ENCODE measurements at places on chromosomes 2 and 18. TPM values are rescaled to one million over a fixed set of nuclear protein-coding genes. Genes with fewer than 3 reads are reported as not detected.

GRCh38 chr2:228038967-228039366, 142.5 kb downstream of the SPHKAP start:
- H3K4me1 ChIP-seq, result no peaks in the 10 kb centered on the region
- no peak overlapping the region for H3K27ac ChIP-seq
- no peaks in the 10 kb centered on the region for H3K36me3 ChIP-seq
- DNase-seq, result no peak
- no peak overlapping the region for H3K4me3 ChIP-seq
- no peaks in the 10 kb centered on the region for H3K27me3 ChIP-seq

GRCh38 chr18:778194-778927, 33.7 kb downstream of the YES1 start:
- no peaks in the 10 kb centered on the region for H3K4me1 ChIP-seq
- H3K4me3 ChIP-seq, result no peak overlapping the region
- H3K27me3 ChIP-seq, result no peaks in the 10 kb centered on the region

- no peak overlapping the region for H3K27ac ChIP-seq
- DNase-seq, result no peak
- H3K4me1 ChIP-seq, result no peaks in the 10 kb centered on the region
- H3K4me3 ChIP-seq, result no peak overlapping the region
These were observed 61.5 kb upstream of the L3MBTL4 start for GRCh38 chr18:6476190-6476589.

Gene ZNF521
- total RNA-seq, result 48.0 TPM

Gene TMEM247
- total RNA-seq, result not detected

- H3K27me3 ChIP-seq, result peaks cover 18% of the 10 kb centered on the region
- no peak overlapping the region for H3K4me3 ChIP-seq
- H3K27ac ChIP-seq, result no peak overlapping the region
- peak; percentile 36 for DNase-seq
- H3K36me3 ChIP-seq, result no peaks in the 10 kb centered on the region
These were observed 8.7 kb downstream of the CYP26B1 start for GRCh38 chr2:72138921-72139381.

- H3K36me3 ChIP-seq, result no peaks in the 10 kb centered on the region
- H3K27me3 ChIP-seq, result no peaks in the 10 kb centered on the region
- peaks cover 54% of the 10 kb centered on the region for H3K4me1 ChIP-seq
- peak overlapping the region; percentile 61 for H3K27ac ChIP-seq
- peak; percentile 78 for DNase-seq
These were observed 44.8 kb downstream of the ASAP2 start for GRCh38 chr2:9251154-9252001.

Gene RAD51AP2
- total RNA-seq, result 0.10 TPM

DNA sequence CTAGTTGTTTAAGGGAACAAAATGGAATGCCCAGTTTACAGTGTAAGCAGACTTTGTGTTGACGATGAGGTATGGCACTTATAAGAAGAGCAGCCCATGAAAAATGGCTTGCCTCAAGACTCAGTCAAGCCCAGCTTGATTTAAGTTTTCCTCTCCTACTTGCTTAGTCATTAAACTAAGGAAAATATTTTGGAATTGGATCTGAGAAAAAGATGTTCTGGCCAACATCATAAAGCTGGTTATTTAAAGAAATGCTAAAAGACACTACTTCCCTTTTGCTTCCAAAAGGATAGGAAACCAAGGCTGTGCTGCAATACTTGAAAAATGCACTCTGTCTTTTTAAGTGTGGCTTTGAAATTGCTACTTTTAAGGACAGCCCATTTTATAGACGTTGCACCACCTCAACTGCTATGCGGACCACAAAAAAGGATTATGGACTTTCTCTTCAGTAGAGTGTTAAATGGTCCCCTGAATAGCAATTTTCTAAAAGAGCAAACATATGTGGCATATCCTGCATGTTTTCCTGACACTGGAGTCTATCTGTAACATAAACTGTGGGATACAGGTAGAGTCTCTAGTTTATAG, 32.1 kb downstream of the CCDC141 start:
- no peaks in the 10 kb centered on the region for H3K27me3 ChIP-seq
- H3K27ac ChIP-seq, result no peak overlapping the region
- H3K4me1 ChIP-seq, result no peaks in the 10 kb centered on the region

GRCh38 chr2:241592126-241592845, 33.7 kb downstream of the BOK start:
- no peak overlapping the region for H3K4me3 ChIP-seq
- H3K4me1 ChIP-seq, result no peaks in the 10 kb centered on the region
- no peaks in the 10 kb centered on the region for H3K27me3 ChIP-seq
- H3K27ac ChIP-seq, result no peak overlapping the region
- H3K36me3 ChIP-seq, result peaks cover 3% of the 10 kb centered on the region

DNA sequence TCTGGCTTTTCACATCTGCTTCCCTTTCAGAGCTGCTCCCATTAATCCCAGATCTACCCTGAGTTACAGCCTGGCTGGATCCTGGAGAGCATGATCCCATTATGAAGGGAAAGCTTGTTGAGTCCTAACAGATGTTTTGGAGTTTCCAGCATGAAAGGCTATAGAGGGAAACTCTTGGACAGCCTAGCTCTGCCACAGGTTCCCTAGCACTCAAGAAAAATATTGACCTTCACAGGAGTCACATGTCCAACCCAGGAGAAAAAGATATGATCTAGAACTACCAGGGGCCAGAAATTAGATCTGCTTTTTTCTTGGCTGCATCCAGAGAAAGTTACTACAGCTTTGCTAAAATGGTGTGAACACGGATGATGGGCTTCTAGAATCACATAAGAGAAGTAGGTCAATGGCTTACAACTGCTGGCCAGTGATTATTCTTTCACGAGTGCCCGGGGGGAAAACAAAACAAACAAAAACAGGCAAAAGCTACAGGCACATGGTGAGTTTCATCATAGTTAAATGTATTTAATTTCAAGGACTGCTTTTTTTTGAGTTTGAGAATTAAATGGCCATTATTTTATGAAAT, 15.9 kb downstream of the CCDC93 start:
- no peak for DNase-seq
- no peaks in the 10 kb centered on the region for H3K4me1 ChIP-seq
- no peaks in the 10 kb centered on the region for H3K27me3 ChIP-seq
- H3K36me3 ChIP-seq, result peaks cover 69% of the 10 kb centered on the region

Gene GCG
- total RNA-seq, result not detected

Gene GRHL1
- 2.5 TPM for total RNA-seq

Gene IL1RL1
- not detected for total RNA-seq

GRCh38 chr2:167430447-167430846, 542.2 kb downstream of the XIRP2 start:
- H3K4me3 ChIP-seq, result no peak overlapping the region
- no peaks in the 10 kb centered on the region for H3K36me3 ChIP-seq
- no peaks in the 10 kb centered on the region for H3K27me3 ChIP-seq
- no peak overlapping the region for H3K27ac ChIP-seq
- DNase-seq, result no peak

Gene CPS1
- total RNA-seq, result 8.0 TPM
